ENCODE measurements at places on chromosomes 7 and 10. TPM values are rescaled to one million over a fixed set of nuclear protein-coding genes. Genes with fewer than 3 reads are reported as not detected.

- no peak for DNase-seq
Measured at GRCh38 chr10:70589762-70590654, 12.5 kb downstream of the PRF1 start.

The DDIT4 gene
- 24.9 TPM for polyA plus RNA-seq

DNA sequence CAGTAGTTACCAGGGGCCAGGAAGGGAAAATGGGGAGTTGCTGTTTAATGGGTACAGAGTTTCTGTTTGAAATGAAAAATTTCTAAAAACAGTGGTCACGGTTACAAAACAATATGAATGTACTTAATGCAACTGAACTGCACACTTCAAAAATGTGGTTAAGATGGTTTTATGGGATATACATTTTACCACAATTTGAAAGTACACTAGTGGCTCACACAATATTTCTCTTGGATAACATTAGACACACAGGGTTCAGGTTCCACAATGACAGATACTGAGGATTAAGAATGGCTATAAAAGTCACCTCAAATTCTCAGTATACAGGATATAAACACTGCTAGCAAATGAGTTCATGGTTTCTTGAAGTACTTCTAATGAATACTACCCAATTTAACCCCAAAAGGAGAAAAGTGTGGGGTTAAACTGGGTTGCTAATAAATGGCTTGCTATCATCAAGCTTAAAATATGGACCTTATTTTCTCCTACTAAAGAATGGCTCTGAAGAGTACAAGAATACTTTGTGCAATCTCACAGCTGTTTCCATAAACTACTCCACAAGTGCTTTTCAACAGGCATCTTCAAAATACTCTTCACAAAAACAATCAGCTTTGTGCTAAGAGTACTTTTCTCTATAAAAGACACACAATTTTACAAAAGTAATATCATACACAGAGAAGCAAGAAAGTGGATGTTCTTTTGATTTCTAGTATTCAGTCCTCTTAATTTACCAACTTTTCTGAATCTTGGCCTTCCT, 92.9 kb downstream of the SRPK2 start:
- DNase-seq: no peak

The STK31 gene
- 0.05 TPM for polyA plus RNA-seq

The DGKB gene
- polyA plus RNA-seq: 2.1 TPM

The SEC31B gene
- polyA plus RNA-seq: 8.8 TPM

DNA sequence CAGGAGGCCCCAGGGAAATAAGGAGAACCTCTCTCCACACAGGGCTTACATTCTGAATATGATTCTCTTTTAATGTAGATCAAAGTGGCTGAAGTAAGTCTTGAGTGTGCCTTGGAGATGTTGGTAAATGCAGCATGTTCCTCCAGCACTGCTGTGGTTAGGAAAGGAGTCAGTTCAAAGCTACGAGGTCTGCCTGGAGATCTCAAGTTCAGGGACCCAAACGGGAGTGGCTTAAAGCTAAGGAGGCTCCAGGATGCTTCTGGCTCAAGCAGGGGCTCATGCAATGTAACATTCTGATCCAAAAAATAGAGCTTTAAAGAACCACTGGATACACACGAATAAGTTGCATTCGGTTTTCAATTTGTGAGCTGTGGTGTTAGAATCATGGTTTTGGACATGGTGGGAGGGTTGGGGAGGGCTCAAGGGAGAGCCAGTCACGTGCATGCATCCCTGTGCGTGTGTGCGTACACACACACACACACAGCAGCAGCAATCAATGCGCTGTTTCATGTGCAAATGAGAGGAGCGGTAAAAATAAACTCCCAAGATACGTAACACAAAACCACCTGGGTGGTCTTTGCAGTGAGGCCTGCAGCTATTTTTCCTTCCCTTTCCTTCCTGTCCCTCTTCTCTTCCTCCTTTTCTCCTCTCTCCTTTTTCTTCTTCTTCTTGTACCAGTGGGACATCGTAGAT, 70.5 kb downstream of the AOAH start:
- no peak for DNase-seq

DNA sequence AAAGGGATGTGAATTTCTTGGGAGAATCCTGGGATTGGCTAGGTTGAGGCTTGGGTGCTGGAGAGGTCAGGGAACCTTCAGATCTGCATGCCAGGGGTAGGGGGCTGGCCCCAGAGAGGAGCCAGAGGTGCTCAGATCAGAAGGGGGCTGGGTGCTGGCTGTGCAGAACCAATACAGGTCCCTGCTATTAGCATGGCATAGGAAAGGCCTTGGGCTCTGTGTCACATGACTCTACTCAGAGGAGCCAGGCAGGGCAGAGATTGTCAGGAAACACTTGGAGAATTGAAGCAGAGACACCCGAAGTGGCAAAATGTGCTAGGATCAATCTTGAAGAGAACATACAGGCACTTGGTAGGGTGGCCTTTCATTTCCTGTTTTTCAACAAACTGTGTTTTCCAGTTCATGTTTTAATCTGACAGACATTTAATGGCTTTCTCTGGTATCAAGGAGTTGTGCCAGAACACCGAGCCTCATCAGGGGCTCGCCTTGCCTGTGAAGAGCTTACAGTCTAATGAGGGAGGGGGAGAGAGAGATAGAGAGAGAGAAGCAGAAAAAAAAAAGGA, 498.9 kb downstream of the RPS24 start:
- no peak for DNase-seq

The SNX10 gene
- 0.13 TPM for polyA plus RNA-seq

DNA sequence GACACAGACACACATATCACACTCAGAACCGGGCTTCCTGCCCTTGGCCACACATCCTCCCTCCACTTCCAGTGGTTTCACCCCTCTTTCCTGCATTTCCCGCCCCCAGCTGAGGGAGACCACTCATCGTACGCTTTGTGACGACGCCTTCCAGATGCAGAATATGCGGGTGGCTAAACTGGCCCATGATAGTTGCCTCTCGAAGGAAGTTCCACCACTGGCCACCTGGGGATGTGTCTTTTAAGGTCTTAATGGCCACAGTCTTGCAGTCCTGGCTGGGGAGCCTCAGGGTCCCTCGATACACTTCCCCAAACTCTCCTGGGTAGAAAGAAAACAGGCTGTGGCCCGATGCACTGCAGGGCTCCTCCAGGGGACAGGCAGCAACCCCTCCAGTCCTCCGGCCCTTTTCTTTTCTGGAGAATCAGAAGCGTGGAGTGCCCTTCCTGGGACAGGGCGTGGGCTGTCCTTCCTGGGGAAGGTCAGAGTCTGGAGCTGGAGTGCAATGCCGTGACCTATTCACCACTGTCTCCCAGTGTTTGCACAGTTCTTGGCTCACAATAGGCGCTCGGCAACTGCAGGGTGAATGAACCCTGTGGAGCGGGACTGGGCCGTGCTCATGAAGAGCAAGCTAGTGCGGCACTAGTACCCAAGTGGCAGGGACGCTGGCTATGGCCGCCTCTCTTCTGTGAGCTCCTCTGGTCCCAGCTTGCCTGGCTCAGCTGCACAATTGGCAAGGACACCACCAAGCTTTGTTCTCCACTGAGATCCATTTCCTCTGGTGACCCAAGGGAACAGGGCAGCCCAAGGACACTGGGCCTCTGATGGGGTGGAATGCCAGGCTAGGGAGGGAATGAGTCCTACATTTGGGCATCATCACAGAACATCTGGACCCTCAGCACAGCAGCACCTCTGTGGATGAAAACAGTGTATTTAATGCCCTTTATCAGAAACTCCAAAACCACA, 13.2 kb downstream of the EPHA1 start:
- DNase-seq: no peak

The SAP25 gene
- polyA plus RNA-seq: 1.0 TPM

The GDF10 gene
- not detected for polyA plus RNA-seq

The ASB10 gene
- polyA plus RNA-seq: not detected

DNA sequence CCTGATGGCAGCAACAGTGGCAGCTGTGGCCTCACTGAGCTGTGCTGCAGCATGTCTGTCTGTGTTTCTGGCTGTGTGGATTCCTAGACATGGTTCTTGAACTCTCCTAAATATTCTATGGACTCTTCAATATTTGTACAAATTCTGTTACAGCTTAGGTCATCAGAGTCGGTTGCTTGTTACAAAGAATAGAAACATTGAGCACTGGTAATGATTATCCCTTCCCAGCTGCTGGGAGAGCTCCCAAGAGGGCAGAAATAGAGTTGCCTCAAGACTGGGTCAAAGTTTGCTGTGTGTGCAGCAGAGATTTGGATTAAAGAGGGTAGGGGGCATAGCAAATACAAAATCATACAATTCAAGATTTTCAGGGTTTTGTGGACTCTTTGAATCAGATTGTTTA, 337.1 kb upstream of the AKR1E2 start:
- DNase-seq: no peak

The HOXA13 gene
- polyA plus RNA-seq: not detected

DNA sequence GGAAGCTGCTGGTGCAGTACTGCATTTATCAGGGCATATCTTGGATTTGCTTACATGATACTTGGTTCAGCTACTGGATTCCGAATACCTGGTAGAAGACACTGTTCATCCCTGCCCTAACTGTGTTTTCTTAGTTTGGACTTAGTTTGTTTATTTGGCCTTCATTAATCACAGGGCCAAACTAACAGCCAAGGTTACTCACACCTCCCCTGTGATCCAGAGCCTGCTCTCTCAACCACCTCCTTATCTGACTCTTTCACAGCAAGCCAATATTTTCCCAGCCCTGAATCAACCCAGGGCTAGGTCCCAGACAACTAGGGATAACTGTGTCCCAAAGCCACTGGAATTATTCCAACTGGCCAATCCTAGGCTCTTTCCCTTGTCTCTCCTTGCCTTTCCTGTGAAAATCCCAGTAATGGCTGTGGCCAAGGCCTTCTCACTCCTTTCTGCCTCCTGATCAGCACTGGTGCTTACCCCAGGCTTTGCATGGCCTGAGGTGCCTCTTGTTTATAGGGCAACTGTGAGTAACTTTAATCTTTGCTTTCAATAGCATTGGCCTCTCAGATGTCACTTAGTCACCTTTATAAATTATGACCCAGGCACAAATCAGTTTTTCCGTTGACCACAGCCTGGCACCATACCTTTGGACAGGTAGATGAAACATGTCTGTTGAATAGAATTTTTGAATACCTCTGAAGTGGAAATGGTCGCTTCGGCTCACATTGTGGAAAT, 9.3 kb upstream of the JCAD start:
- no peak for DNase-seq

GRCh38 chr10:133471300-133472109, 17.8 kb downstream of the SCART1 start:
- no peak for DNase-seq

The FFAR4 gene
- not detected for polyA plus RNA-seq

Data from SK-N-SH (cell line).